WERI-Rb-1 (cell line): ENCODE measurements at places on chromosomes 6 and 20.
A peak's percentile ranks its signal among the peaks of the same experiment; 100 is the strongest.

DNA sequence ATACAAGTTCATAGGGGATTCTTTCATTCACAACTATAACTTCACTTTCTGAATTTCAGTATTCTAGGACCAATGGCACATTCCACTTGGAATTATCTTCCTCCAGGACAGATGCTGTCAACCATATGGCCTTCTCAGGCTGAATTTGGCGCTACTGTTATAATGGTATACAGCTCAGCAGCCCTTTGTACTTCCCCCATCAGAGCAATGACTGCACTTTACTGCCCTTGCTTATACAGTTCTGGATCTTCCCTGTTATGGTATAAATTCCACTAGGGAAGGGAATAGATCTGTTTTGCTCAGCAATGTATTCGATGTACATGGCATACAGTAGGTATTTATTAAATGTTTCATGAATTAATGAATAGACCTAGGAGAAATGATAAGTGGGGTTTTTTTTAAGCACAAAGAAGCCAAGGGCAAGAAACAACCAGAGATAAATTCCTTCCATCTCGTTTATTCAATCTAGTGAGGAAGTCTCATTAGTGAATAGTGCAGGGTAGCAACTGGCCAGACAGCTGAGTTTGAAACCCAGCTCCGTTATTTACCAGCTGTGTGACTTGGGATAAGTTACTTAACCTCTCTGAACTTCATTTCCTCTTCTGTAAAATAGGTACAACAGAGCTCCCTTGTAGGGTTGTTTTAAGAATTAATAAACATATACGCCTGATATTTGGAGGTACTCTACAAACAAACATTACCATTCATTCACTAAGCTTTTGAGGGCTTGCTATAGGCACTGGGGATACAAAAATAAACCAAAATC, 97.1 kb upstream of the PRDM1 start:
- no peak for DNase-seq

- DNase-seq: no peak
These were observed 66.5 kb downstream of the LRFN2 start for GRCh38 chr6:40520678-40521077.

- no peak for DNase-seq
These were observed 351 bp downstream of the AURKA start for GRCh38 chr20:56391596-56392131.

DNA sequence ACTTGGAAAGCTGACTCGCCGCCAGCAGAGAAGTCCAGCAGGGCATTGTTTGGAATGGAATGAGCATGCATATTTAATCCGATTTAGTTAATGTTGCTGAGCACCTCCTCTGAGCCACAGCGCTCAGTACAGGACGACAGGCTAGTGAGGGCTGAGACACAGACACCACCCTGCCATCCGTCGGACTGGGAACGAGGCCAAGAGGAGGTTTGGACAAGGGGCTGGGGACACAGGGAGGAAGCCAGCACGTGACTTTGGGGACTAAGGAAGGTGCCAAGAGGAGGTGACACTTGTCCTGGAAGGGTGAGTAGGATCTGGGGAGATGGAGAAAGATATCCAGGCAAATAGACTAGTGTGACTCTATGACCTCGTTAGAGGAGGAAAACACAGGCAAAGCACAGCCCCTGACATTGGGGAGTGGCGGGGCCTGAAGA, 152.5 kb upstream of the ECI2 start:
- DNase-seq: peak; percentile 87

GRCh38 chr6:2624177-2624576, 126.5 kb downstream of the MYLK4 start:
- DNase-seq: no peak
